Activated CD4-positive, alpha-beta memory T cell treated with anti-CD3 and anti-CD28 coated beads for 36 hours (primary cell): ENCODE measurements at places on chromosomes 2 and 18.

DNA sequence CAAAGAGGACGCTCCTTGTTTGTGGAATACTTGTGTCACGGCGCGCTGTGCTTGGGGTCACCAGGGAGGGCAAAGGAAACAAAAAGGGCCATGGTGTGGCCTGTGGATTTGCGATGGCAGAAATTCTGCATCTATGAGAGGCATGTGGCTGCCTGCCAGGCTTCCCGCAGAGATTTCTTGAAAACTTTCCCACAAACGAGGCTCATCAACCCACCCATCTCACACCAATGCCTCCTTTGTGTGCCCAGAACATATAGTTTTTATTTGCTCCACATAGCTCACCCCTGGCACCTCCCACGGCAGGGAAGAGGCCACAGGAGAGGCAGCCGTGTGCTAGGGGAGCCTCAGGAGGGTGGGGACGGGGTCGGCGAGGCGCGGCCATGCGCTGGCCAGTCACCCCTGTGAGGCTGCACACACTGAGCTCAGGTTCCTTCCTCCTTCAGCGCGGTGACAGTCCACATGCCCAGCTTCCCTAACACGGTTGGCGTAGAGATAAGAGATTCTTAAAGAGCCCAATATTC lies 100.3 kb downstream of the MBP start:
- no peak for DNase-seq

DNA sequence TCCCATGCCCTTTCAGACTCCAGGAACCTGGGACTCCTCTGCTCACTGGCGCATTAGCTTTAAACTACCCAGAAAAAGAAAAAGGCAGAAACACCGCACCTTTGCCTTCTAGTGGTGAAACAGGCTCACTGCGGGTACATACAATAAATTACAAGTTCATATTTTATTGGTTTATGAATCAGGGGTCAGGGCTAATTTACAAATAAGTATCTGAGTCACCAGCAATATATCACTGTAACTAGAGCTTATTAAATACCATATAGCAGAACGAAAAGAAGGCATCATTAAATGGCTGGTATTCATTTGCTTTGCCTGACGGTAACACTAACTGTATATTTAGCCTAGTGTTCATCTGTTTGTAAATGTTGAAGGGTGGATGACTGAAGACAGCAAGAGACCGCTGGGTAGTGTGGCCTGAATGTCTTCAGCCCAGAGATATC lies 26.9 kb upstream of the DTNB start:
- DNase-seq = peak; percentile 39

- DNase-seq = no peak
These were observed 980 bp upstream of the SPTBN1 start for GRCh38 chr2:54455131-54455562.

DNA sequence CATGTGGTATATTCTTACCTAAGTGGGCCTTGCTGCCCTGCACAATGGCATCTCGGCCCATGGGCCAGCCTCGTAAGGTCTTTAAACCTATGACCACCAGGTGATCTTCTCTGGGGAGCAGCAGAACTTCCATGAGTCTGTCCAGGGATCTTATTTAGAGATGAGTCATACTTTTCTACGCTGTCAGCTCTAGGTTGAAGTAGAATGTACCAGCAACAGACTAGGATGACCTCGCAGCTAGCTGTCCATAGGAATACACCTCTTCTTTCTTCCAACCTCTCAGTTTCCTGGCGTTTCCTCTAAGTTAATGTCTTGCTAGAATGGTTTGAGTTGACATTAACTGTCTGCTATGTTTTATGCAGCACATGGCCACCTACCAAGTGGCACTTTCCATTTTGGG lies 15.6 kb upstream of the CXCR4 start:
- no peak for DNase-seq
